ENCODE measurements at places on chromosomes 6 and 20.
A peak's percentile ranks its signal among the peaks of the same experiment; 100 is the strongest.

- no peak for DNase-seq
These were observed 64.9 kb downstream of the IRF4 start for GRCh38 chr6:456358-456867.

DNA sequence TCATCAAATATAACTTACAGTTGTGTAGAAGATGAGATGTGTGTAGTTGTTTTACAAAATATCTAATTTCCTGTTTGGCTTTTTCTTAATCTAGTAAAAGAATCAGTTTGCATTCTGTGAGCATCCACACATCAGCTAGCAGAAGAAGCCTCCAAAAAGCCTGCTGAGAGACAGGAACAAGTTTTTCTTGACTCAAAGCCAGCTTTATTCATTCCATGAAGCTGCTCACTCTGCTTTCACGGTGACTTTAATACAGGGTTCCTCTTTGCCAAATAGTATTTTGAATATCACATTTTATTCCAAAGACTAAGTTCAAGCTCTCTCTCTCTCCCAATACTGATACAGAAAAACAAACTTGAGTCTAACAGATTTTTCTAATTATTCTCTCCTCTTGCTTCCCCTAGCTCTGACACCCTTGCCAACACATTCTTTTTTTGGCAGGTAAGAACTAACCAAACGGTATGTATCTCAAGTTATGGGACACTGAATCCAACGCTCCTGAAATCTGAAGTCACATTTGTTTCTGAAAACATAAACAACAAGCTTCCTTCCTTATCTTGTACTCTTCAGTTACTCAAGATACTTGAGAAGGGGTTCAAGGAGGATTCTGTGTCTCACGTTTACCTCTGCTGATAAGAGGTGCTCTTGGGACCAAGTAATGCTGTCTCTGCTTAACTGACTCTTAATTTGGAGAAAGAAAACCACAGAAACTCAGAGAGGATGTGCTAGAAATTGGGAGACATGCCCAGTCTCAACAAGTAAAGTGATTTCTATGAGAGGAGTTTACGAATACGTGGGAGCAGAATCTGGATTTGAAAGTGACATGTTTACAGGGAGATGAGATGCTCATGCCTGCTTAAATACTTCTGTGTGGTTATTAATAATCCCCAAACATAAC is 184.2 kb upstream of the SPTLC3 start:
- no peak for DNase-seq

DNA sequence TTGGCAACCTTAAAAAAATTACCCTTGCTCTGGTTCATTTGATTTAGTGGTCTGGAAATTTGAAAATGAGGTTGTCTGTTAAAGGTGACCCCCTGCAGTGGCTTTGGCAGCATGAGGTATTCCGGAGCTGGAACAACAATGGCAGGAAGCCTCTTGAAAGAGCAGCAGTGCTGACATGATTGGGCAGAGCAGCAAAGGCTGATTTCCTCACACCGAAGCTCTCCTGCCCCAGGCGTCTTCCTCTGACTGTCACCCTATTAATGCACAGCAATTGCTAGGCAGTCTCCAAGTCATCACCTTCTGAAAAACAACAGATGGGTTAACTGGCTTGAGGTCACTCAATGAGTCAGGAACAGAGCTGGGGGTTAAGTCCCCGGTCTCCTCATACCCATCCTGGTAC is 241.8 kb upstream of the MMS22L start:
- no peak for DNase-seq

- DNase-seq = no peak
These were observed 565.1 kb downstream of the C6orf118 start for GRCh38 chr6:164744301-164744700.

- no peak for DNase-seq
These were observed 83.7 kb upstream of the RALY start for GRCh38 chr20:33910056-33910455.

DNA sequence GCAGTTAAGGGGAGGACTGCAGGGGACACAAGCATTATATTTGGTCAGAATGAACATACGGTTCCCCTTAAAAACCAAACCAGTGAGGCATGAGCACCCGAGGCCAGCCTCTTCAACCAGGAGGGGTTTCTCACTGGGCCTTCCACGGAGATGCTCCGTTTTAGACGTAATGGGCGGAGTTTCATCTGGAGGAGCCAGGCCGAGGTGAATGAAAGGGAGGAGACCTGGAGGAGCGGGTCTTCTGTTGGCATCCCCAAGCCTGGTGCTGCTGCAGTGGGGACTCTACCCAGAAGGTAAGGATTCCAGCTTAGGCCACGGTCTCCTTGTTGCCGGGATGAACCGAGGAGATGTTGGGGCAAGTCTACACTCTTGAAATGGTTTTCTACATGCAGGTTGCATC is 47.4 kb downstream of the ADNP start:
- DNase-seq = no peak

GRCh38 chr6:128323011-128323410 is 197.4 kb downstream of the PTPRK start:
- no peak for DNase-seq

DNA sequence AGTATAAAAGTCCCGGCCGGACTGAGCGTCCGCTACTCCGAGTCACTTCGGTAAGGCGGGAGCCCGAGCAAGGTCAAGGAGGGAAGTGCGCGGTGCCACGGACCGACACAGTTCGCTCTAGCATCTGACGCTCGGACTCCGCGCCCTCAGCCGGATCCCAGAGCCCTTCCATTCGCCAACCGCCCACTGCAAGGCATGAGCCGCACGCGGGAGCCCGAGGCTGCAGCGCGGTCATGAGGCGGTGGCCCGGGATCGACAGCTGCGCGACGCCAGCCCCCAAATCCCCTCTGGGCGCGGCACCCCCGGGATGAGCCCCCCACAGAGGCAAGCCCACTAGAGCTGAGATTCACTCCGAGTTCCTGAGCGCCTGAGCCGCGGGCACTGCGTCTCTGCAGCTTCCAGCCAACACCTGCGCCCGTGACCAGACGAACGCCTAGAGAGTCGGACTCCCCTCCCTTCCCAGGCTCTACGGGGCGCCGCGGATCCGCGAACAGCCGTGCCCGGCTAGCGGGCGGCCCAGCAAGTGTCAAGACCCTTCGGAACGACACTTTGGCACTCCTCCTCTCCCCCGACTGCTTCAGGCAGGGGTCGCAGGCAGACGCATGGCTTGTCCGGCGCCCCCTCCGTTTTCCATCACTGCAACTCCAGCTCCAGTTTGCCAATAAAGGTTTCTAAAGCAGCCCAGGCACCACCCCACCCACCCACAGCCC is 725 bp upstream of the ISM1 start:
- DNase-seq = peak; percentile 16

DNA sequence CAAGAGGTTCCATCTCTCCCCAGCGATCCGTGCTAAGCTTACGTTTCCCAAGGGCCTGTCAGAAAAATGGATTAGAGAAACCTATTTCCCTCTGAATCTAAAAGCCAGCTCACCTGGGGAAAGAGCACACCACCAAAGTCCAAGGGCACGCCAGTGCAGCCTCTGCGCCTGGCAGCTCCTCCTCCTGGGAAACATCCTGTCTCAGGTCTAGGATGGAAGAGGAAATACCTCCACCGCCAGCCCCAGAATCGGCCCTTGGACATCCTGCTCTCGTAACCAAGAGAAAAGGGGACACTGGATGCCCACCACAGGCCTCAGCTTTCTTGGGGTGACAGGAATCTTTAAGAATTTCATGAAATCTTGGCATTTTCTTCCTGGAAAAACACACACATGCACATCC is 18.7 kb downstream of the RAMACL start:
- no peak for DNase-seq

DNA sequence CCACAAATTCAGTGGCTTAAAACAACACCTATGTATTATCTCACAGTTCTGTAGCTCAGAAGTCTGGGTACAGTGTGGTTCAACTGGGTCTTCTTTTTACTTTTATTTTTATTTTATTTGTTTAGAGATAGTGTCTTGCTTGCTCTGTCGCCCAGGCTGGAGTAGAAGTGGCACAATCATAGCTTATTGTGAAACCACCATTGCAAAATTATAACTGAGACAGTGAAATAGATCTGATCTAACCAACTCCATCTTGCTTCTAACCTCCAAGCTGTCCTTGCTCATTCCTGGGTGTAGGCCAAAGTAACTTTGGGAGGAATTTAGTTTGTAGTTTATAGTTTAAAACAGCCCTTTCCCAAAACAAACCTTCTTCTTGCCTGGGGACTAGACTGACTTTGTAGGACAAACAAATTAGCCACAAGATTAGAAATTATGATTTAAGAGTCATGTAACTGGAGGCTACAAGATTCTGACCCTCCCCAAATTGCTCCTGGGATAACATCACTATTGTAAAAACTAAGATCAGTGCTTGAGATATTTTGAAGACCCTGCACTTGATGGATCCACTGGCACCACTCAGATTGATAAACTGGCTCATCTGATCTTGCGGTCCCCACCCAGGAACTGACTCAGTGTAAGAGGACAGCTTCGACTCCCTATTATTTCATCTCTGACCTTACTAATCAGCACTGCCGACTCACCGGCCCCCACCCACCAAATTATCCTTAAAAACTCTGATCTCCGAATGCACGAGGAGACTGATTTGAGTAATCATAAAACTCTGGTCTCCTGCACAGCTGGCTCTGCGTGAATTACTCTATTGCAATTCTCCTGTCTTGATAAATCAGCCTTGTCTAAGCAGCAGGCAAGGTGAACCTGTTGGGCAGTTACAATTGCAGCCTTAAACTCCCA is 193.4 kb upstream of the CDYL start:
- DNase-seq = no peak

GRCh38 chr6:111840803-111841202 is 32.4 kb downstream of the FYN start:
- no peak for DNase-seq

DNA sequence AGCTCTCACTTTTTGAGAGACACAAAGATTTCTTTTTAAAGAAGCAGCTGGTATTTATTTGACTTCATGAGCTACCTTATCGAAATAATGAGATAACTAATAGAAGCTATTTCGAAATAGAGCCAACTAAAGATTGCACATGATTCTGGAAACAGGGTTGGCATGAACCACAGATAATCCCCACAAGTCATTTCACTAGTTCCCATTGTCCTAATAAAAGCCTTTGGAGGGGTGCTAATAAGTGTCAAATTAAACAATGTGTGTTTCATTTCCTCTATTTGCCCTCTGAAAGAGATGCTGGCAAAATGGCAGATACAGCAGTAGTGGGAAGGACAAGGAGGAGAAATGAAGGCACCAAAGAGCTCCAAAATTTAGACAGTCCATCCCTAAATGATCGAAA is 78.6 kb upstream of the RIPOR2 start:
- no peak for DNase-seq

GRCh38 chr20:43568706-43569105 is 9.9 kb downstream of the SGK2 start:
- no peak for DNase-seq

DNA sequence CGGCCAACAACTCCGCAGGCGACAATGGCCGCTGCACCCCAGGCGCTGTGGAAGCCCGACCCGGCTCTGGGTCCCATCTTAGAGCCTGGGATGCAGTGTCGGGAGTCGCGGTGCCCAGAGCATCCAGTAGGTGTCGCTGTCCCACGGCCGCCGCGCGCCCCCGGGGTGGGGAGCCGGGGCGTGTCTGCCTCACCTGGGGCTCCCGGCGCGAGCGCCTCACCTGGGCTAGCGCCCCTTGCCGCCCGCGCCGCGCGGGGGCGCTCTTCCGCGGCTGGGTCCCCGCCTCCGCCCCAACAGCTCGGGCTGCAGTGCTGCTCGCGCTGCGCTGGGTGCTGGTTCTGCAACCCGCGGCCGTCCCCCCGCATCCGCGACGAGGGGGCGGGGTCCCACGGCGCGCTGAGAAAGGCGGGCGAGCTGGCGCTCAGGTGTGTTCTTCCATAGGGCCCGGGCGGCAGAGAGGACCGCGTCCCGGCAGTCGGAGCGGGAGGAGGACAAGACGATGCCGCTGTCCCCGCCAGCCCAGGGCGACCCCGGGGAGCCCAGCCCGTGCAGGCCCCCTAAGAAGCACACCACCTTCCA is at the start of gene CRYBG1:
TSS of gene CRYBG1 (plus strand) at position 308 of the 579 bp plus-strand sequence. CDS start at position 500, 192 bp downstream.
- DNase-seq = peak; percentile 20

- DNase-seq = no peak
These were observed at the start of gene ADGRF5 for GRCh38 chr6:46921731-46922130. ADGRF5 (minus strand) TSS chr6:46921938; CDS start chr6:46906762, 15,176 bp downstream.

DNA sequence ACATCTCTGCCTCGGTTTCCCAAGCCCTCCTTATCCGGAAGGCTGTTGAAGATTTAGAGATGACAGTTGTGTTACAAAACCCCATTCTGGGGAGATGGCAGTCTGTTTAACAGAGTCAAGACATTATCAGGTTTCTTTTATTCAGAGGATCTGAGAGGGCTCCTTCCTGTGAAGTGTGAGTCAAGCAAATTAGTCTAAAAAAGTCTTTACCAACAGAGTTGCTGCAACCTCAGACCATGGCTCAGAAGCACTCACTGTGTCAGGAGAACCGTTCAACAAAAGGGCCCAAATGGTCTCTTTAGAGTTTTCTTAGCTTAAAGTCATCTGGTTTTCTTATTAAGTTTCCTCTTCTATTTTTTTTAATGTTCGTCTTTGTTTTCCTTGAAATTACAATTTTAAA is 717.8 kb downstream of the EPM2A start:
- DNase-seq = no peak

GRCh38 chr6:4598384-4598995 is 177.7 kb upstream of the CDYL start:
- DNase-seq = no peak

DNA sequence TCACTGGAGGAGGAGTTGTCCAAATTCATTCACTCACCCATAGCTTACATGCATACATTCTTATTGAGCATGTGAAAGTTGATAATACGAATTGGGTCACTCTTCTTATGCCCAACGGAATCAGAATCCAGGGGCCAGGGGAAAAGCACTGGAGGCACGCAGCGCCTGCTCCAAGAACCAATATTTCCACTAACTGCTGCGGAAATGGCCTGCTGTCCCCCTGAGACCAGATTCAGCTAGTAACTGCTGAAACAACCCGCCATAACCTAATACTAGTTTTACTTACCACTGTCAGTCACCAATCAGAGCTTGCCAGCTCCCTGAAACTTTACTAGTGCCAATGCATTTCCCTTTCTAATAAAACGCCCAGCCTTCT is 641 bp upstream of the FKBP1A start:
- no peak for DNase-seq

- DNase-seq = no peak
These were observed 6.6 kb upstream of the WTAP start for GRCh38 chr6:159720708-159721107.

GRCh38 chr6:37277001-37277409 is 19.1 kb upstream of the TMEM217 start:
- DNase-seq = no peak

DNA sequence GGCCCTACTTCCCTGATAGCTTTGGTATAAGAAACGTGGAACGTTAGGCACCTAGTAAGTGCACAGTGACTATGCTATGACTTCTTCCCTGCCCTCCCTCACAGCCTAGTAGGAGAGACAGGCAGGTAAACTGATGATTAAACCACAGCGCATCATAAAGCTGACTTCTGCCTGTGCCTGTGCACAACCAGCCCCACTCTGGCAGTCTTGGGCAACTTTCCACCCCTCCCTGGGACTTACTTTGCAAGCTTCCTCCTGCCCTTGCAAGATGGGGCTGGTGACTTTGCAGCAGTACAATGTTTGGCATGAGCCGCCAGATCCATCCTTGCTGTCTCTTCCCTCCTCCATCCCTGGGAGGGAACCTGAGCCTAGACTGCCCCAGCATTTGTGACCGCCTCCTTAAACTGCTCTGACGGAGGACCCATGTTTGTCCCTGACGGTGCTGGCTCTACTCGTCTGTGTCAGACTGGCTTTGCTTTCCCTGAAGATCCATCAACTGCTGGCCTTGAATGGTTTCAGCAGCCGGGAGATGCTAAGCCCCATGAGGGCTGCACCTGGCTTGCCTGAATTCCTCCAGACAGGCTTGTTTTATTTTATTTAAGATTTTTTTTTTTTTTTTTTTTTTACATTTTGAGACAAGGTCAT is 36.1 kb downstream of the EFCAB8 start:
- no peak for DNase-seq

GRCh38 chr6:111631903-111632460 is 26.3 kb upstream of the TRAF3IP2 start:
- DNase-seq = no peak

All from ovary (tissue), 10 donors.